ENCODE measurements at places on chromosomes 6 and 20.

GRCh38 chr6:11054722-11055121, 10.6 kb upstream of the ELOVL2 start:
- no peak for DNase-seq

- no peak for DNase-seq
Observed at GRCh38 chr6:5679270-5679669, 327.5 kb downstream of the NRN1 start.

DNA sequence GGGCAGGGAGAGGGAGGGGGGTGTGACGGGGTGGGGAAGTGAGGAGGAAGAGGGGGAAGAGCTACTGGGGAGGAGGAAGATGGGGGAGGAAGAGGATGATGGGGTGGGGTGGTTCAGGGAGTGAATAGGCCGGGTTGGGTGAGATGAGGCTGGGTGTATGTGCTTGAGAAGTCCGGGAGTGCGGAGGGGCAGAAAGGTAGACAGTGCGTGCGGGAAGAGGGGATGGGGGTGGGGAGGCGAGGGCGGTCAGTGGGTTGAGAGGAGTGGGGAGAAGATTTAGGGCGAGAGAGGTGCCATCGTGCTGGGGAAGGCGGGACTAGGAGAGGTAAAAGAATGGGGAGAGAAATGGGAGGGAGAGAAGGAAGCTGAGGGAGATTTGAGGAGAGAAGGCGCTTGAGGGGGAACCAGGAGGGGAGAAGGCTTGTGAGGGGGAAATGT, 30.9 kb upstream of the NOTCH4 start:
- no peak for DNase-seq

DNA sequence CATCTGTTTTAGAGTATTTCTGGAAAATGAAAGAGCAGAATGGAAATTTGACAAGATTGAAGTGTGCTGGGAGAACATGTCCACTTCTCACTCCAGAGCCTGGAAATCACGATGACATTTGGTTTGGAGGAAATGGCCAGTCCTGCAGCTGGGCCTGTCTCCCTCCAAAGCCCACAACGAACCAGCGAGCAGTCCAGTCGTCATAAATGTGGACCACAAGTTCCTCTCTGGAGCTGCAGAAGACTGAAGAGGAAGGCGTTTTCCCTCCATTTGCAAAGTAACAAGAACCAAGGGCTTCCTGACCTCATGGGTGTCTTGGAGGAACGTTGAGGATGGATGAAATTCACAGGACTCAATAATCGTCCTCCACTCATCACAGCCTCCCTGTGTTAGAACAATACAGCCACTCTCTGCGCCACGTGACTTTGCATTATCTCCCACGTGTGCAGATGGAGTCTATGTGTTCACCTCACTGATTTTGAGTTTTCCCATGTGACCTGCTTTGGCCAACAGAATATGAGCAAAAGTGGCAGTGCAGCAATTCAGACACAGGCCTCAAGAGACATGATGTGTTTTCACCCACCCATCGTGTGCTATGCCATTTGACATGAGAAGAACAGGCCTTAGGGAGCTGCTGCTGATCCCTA, 9.1 kb upstream of the SPATS1 start:
- no peak for DNase-seq

GRCh38 chr6:47567586-47567985, 90.0 kb downstream of the CD2AP start:
- DNase-seq = no peak

- DNase-seq = no peak
Observed at GRCh38 chr20:3312940-3313682, 74.1 kb upstream of the SLC4A11 start.

GRCh38 chr20:25864326-25864962, 167.8 kb upstream of the ZNF337 start:
- DNase-seq = no peak

DNA sequence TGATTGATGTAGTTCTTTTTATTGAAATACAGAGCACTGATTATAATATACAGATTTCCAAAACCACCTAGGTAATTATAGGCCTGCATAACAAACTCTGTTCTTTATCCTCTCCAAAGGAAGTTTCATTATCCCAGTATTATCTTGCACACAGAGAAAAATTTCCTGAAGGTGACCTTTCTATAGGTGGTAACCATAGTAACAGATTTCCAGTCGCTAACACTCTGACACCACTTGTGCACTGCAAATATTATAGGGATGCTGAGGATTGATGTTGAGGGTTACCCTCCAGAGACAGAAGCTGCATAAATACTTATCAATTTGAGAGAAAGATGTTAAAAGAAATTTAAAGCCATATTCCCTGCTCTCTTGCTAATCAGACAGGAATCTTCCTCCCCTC, 274.5 kb upstream of the NRSN1 start:
- no peak for DNase-seq

DNA sequence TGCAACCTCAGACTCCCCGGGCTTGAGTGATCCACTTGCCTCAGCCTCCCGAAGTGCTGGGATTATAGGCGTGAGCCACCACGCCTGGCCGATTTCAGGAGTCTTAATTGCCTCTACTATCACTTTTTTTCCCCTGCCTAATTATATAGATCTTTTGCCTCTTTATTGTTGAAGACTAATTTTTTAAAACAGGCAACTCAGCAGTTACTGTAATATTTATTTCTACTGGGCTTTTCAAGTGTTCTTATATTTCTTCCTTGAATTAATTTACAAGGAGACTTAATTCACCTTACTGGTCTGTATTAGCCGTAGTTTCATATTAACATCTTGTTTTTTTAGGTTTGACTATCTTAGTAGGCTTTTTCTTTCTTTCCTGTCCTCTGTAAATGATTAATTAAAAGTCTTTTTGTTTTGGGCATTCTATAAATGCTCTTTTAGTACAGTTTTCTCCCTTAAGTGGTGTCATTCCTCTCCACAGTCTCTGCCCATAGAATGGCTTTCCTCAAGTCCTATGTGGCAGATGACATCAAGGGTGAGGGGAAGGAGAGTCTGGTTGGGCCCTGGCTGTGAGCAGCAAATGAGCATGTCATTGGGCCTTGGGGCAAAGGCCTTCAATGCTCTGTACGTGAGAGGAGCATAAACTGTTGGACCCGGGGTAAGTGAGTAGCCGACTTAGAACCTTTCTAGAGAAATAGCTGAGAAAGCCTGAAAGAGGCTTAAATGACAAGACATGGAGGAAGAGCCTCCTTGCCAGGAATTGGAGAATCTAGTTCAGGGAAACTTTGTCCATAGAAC, 36.0 kb downstream of the ANKS1A start:
- DNase-seq = no peak

- no peak for DNase-seq
Observed at GRCh38 chr6:38035478-38035877, 216.0 kb downstream of the ZFAND3 start.

DNA sequence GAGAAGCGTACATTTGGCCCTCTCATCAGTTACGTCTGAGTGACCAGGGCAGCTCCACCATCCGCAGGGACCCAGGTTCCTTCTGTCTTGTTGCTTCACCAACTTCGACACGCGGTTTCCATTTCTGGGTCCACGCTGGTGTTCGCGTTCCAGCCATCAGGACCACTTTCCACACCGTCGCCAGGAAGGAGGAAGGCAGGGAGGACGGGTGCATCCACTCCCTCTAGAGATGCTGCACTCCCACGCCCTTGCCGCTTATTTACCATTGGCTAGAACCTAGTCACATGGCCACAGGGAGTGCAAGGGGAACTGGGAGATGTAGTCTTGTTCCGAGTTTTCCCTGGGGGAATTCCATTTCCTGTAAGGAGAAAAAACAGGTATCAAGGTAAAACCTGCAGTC, 33.2 kb upstream of the SNX9 start:
- no peak for DNase-seq
